Stimulated activated CD8-positive, alpha-beta memory T cell treated with anti-CD3 and anti-CD28 coated beads, Interleukin-4, amount 100 ng/mL, for 4 hours (primary cell): ENCODE measurements at places on chromosomes 3 and 15.

- no peak for DNase-seq
Measured at GRCh38 chr3:184466413-184466960, 86.6 kb downstream of the CHRD start.

DNA sequence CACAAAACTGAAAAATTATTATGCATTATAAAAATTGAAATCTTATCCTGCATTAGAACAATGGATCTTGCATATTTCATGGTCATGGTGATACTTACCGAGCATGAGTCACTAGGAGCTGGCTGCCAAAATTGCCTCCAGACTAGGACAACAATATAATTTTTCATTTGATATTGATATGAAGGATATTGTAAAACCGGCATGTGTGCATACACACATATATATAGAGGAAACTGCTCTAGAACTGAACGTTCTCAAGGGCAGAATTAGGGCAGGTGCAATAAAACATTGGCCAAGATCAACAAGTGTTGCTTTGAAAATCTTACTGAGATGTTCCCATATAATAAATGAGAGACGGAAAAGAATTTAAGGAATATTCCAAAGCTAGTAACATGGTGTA, 319.4 kb upstream of the POU1F1 start:
- DNase-seq = no peak

- no peak for DNase-seq
Measured at GRCh38 chr3:37029516-37030163, 36.3 kb downstream of the MLH1 start.

DNA sequence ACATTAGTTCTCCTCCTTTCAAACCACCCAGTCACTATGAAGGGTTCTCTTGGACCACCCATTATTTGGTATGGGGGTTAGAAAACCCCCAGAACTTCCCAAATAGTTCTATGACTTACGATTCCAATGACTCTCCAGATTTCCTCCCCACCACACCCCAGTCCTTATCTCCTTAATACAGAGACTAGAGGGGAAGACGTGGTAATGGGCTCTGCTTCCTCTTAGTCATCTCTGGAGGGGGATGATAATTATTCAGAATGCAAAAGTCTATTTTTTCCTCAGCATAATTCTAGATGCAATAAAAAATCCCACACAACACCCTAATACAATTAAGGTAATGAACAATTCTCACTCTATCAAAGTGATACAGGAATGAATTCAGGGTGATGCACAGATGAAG, 48.9 kb upstream of the CFAP161 start:
- no peak for DNase-seq

DNA sequence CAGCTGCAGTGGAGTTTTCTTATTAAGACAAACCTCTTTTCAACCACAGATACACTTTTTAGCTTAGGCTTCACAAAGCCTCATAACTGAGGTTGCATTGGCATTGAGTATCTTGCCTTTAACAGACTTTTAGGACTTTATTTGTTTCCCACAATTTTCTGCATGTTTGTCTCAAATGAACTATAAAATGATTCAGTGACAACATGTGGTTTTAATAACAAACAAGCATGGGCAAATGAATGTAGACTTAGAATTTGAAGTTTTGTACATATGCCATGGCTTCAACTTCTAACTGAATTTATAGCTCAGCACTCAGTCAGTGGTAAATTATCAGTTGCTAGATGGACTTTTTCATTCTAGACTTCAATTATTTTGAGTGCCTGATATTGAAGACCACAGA, 101.6 kb downstream of the SLC25A26 start:
- DNase-seq = no peak

GRCh38 chr3:12922881-12923431, 81.6 kb upstream of the RPL32 start:
- DNase-seq = no peak

- DNase-seq = no peak
Measured at GRCh38 chr3:76532158-76532822, 507.6 kb upstream of the ROBO2 start.
